ENCODE measurements at places on chromosomes 4 and X.

DNA sequence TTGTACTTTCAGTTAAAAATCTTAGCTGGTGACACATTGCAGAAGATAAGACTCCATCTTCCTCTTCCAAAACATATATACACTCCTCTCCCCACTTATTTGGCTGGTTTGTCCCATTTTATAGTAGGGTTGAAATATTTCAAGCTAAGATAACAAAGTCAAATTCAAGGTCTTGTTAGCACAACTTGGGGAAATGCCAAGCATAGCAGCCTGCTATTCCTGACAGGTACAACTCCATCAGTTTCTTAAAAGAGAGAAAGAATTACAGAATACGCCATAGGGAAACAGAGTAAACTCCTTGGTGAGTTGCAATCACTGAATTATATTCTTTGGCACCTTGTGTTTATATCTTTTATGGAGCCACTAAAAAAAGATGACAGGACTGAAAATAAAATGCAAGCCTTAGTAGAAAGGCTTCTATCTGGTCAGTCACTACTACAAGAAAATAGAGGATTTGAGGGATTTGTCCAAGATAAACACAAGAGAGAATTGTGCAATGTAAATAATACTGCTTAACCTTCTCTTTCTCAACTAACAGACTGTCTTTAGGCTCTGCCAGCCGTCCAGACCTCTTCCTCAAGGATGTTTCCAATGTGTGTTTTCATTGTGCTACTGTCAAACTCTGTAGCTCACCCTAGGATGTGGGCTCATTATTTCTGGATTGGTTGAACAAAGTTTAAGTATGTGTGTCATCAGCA, 170.3 kb downstream of the VEGFC start:
- no peak for DNase-seq

GRCh38 chrX:17072721-17073230, 126.3 kb downstream of the REPS2 start:
- DNase-seq, result no peak

DNA sequence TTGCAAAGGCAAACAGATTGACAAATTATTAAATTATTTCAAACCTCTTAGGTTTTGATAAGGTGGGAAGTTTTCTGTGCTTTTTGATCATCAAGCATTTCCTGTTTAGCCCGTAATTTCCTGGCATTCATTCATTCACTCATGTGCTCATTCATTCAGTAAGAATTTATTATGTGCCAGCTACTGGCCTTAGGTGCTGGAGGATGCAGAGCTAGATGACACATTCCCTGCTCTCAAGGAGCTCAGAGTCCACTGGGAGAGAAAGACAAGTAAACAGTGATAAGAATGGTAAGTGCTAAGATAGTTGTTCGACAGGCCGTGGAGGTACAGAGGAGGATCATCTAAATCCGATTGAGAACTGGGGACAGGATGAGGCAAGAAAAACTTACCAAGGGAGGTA, 153.0 kb downstream of the DCTD start:
- peak; percentile 51 for DNase-seq

- no peak for DNase-seq
These were observed 429.7 kb downstream of the MAPK10 start for GRCh38 chr4:85929961-85930665.

DNA sequence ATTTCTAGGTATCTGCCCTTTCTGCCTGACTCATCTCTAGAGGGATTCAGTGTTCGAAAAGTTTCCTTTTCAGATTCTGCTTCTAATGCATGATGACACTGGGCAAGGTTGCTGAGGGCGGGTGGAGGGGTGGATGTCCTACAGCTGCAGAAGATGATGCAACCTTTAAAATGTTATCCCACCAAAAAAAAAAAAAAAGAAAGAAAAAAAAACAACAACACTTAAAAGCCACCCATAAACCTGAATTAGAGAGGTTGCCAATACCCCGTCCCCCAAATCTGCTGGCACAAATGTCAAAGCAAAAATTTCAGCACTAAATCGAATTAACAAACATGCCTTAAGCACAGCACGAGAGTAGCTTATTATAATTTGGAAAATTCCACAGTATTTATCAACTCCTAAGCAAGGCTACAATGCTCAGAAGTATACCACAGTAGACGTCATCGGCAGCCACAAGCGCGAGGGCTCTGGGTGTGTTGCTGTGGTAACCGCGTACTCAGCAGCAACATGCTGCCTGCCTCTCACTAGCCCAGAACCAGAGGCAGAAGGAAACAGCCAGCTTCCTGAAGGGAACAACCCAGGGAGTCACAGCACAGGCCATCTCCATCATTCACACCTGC, 167.5 kb upstream of the MAP3K15 start:
- peak; percentile 32 for DNase-seq

DNA sequence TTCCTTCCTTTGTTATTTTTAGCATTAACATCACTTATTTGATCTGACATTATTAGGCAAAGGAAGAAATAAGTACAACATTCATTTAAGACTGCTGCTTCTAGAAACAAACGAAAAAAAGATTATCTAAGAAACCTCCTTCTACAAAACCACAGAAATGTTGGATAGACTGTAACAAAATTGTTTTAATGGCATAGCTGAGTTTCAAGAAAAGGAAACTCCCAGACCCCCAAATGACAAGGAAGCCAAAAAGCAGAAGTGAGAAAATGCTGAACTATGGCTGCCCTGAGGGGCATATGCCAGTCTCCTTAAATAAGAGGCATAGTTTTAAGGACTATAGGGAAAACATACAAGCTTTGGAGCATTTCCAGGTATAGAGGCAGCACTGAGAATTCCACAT, 1431.6 kb upstream of the TENM3 start:
- no peak for DNase-seq

DNA sequence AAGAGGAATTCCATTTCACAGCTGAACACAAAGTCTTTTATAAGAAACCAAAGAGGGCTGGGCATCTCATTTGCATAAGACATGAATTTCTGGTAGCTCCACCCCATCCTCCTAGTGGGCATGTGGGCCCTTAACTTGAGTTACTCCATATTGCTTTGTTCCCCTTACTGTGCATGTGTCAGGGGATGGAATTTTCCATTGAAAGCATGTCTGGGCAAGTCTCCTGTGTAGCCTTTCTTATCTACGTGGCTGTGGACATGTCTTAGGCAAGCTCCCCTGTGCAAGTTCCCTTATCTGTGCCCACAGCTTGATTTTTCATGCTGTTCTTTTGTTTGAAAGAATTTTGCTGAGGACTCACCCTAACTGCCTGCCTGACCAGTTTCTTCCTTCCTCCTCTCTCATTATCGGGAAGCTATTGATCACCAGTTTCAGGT, 123.5 kb upstream of the JADE1 start:
- peak; percentile 86 for DNase-seq

DNA sequence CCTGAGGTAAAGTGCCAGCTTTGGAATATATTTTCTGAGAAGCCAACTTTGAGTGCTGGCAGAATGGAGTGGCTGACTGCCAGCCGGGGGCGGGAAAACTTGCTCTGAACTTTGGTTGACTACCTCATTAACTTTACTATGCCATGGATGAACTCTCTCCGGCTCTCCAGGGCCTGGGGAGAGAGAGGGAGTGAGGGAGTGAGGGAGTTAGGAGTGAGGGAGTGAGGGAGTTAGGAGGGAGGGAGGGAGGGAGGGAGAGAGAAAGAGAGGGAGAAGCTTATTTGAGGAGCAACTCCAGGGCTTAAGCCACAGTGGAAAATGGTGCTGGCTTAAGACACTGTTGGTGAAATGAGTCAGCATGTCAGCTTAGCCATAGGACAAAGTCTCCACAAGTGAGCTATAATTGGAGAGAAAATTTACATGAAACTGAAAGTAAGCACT, 280.9 kb upstream of the RPS6KA3 start:
- peak; percentile 13 for DNase-seq

GRCh38 chr4:127210893-127211649, 421.7 kb upstream of the INTU start:
- no peak for DNase-seq

GRCh38 chrX:63967551-63967950, 182.5 kb upstream of the ARHGEF9 start:
- no peak for DNase-seq

DNA sequence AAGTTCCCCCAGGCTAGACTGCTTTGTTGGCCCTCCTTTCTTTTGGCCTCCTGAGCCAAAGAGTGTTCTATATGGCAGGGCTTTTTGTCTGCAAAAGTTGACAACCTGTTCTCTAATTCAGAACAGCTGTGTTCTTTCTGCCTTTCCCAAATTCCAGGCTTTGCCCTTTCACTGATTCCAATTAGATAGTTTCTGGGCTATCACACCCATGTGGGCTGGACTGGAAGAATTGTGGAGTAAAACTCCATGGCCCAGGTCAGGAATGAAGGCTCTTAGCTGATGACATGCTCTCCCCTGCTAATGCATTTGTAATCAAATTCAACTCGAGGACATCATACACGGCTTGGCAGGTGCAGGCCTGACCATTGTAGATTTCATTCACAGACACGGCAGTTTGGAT, 19.4 kb downstream of the BMP3 start:
- no peak for DNase-seq

DNA sequence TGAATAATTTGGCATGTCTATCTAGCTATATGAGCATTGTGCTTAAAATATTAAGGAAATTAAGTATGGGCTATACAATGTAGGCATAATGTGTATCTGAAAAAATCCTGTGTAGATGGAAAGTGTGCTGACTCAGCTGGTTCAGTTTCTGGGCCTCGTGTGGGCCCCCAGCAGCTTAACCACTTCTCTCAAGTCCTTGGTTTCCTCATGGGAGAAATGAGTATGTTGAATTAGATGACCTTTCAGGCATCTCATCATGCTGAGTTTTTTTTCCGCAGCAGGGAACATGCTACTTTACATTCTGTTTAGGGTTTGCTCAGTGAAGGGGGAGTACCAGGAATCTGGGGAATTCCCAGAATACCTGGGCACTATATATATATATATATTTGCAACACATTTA, 30.5 kb downstream of the RHOH start:
- no peak for DNase-seq

DNA sequence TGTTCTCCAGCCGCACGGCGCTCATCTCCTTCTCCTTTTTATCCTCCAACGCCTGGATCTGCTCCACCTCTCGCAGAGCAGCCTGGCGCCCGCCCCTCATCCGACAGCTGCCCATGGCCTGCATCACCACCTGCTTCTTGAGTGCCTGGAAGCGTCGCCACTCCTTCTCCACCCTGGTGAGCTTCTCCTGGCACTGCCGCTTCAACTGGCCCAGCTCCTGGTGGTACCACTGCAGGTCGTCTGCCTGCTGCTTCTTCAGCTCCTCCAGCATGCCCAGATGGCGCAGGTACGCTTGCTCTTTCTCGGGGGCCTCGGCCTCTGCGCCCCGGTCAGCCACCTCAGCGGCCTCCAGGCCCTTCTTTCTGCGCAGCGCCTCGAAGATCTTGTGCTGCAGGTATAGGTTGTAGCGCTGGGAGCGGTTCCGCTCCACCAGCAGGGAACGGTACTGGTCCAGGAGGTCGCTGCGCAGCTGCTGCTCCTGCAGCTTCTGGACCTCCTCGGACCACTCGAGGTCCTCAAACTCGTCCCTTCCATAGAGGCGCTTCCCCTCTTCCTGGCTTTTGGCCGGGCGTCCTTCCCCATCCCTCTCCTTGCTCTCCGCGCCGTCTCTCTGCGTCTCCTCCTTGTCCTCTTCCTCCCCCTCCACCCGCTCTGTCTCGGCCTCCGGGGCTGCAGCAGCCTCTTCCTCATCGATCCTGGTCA, 1.2 kb upstream of the TADA2B start:
- no peak for DNase-seq

- peak; percentile 24 for DNase-seq
These were observed 553.2 kb upstream of the FAT1 start for GRCh38 chr4:187276736-187277408.
